Cerebellar cortex (tissue), 1 donor: ENCODE measurements at places on chromosomes 7 and 10.

DNA sequence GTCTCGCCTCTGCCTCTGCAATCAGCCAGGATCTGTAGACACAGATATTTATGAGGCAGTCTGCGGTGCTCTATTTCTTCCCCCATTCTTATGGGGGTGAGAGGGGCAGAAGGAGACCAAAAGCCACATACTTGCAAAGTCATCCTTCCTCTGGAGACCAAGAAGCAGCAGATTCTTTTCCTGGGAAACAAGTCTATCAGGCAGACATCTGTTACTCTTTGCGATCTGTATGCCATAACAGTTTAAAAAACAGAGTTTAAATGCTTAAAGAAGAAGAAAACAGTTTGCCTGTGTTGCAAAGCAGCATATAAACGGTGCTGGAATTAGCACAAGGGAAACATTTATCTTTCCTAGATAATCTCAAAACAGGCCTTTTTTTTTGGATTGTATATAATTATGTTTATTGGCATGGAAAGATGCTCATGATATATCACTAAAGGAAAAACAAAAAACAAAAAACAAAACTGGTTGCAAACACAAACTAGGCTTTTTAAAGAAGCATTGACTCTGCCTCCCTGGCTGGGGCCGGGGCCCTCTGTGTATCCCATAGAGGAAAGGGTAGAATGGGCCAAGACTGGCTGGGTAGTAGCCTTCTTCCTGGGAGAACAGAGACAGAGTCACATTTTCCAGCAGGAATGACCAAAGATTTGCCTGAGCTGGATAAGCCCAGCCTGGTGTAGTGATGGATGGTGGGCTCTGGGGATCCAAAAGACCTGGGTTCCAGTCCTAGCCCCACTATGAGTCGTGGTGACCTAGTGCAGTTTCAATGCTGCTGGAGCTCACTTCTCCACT lies 50.4 kb downstream of the RGS10 start:
- no peak for DNase-seq

GRCh38 chr7:151940048-151940811 lies 16.0 kb upstream of the GALNTL5 start:
- peak; percentile 10 for DNase-seq

DNA sequence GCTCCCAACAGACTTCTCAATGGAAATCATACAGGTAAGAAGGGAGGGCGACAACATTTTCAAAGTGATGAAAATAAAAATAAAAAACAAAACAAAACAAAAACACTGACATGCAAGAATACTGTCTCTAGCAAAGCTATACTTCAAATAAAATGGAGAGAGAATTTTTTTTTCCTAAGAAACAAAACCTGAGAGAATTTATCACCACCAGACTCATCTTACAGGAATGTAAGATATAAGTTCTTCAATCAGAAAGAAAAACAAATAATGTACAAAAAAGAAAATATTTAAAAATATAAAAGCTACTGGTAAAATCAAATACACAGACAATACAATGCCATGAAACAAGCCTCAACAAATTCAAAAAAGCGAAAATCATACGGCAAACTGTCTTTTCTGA lies 113.2 kb downstream of the NRBF2 start:
- DNase-seq, result no peak

- DNase-seq, result no peak
Measured at GRCh38 chr10:18222866-18223265, 82.6 kb downstream of the CACNB2 start.

GRCh38 chr10:120607710-120608703 lies 151.0 kb downstream of the PLPP4 start:
- DNase-seq, result no peak

GRCh38 chr7:71343039-71343438 lies 211.1 kb downstream of the GALNT17 start:
- no peak for DNase-seq

- peak; percentile 25 for DNase-seq
Measured at GRCh38 chr7:142866361-142867096, 11.7 kb downstream of the EPHB6 start.

GRCh38 chr10:51176976-51177695 lies 102.8 kb downstream of the PRKG1 start:
- no peak for DNase-seq

DNA sequence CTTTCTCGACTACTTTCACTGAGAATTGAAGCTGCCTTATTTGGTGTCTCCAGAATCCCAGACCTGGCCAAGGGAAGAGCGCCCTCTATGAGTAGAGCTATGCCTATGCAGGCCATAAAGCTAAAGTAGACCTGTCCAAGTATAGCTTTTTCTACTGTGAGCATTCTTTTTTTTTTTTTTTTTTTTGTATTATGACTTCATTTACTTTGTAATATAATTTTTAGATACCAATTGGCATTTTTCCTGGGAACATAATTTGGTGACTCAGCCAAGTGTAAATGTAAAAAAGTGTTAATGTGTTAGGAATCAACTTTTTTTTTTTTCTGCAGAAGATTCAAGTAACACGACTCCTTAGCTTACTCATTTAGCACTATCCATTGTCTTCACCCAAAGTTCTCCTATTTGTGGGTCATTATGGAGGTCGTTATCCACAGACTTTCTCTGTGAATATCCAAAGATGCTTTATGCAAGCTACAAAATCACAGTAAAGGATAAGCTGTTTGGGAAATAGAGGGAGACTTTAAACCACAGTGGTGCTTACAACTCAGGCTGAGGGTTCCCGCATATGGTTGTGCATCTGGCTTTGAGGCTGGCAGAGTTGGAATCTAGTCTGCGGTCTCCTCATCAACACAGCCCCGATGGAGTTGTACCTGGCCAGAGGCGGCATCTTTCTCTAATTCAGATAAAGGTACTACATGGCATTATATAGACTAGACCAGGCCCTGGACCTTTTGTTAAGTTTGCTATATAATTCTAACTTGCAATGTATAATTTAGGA lies 1040.2 kb upstream of the SORCS1 start:
- DNase-seq, result peak; percentile 11

DNA sequence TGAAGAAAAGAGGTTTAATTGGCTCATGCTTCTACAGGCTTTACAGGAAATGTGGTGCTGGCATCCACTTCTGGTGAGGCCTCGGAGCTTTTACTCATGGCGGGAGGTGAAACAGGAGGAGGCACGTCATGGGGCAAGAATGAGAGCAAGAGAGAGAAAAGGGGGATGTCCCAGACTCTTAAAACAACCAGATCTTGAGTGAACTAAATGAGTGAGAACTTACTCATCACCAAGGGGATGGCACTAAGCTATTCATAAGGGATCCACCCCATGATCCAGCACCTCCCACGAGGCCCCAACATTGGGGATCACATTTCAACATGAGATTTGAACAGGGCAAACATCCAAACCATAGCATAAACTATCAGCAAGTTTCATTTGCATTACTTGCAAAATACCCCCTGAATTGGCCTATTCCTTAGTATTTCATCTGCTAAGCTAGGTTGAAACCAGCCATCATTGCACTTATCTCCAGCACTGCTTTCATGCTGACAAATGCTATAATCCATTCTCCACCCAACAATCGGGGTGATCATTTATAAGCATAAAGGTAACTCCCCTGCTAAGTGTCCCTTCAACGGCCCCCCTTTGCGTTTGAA lies 179.0 kb downstream of the NOC3L start:
- no peak for DNase-seq

DNA sequence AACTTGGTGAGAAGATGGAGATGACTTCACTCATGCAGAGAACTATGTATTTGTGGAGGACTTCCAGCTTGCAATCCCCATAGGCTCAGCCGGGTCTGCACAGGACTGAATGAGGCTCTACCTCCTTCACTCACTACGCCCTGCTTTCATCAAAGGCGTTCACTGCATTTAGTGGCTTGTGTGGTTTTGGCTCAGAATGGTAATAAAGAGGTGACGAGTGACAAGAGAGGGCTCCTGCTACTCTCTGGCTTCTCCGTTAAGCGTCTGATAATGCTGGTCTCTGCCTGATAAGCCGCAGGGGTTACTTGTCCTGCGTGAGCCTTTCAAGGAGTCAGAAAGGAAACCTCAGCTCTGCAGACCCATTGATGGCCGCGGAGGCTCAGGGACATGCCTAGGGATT lies 343.4 kb downstream of the PRPF18 start:
- DNase-seq, result no peak

GRCh38 chr10:21368022-21368582 lies 157.4 kb downstream of the SKIDA1 start:
- DNase-seq, result no peak

DNA sequence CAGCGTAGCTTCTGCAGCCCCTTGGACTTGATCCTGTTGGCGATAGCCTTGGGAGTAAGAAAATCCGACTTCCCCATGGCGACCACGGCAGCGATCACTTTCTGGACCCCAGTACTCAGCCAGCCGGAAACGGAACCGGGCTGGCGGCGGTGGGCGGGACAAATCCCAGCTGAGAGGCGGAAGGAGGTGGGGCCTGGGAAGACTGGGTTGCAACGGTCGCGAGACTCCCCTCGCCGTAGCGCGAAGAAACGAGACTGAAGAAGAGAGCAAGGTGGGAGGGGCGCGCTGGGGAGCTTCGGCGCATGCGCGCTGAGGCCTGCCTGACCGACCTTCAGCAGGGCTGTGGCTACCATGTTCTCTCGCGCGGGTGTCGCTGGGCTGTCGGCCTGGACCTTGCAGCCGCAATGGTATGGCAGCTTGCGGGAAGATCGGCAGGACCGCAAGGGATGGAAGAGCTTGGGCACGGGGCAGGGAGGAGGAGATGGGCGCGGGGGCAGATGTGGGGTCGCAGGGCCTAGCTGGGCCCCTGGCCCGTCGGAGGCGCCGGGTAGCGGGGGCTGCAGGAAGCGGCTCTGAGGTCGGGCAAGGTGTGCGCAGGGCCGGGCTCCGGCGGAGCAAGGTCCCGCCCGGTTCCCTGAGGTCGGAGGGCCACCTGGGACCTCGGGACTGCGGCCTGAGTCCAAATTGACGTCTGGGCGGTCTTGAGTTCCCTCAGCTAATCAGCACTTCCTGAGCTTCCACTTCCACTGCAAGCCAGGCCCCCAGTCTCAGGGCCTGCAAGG lies at the start of the genes ATP5F1C and KIN:
Gene ATP5F1C, plus strand, starts transcription at position 321 of the 782 bp plus-strand sequence. Its CDS starts 31 bp downstream, at position 352.
Gene KIN, minus strand, starts transcription at position 137 of the 782 bp plus-strand sequence. Its CDS starts 60 bp downstream, at position 77.
- peak; percentile 98 for DNase-seq

- DNase-seq, result no peak
Measured at GRCh38 chr7:116363637-116364432, 135.7 kb upstream of the CAV2 start.

DNA sequence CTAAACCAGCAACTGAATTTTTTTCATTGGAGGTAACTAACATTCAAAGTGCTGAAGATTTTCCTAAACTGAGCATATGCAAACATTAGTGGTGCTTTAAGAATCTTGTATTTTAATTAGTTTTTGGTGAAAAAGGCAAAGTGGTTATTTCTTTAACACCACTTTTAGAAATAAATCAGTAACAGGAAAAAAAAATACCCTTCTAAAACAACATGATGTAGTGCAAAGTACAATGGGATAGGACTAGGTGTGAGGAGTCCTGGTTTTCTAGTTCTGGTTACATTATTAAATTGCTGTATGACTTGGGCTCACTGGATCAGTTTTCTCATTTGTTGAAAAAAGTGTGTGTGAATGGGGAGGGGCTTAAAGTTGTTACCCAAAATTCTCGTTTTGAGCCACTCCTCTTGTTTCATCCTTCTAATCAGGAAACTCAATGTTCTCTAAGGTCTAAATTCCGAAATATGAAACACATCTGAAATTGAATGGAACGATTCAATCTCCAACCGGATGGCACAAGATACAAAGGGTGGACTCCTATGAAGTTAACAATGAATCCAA lies 1.8 kb downstream of the WASL start:
- DNase-seq, result no peak

GRCh38 chr7:38773430-38773829 lies 135.6 kb downstream of the VPS41 start:
- DNase-seq, result no peak

- DNase-seq, result no peak
Measured at GRCh38 chr10:52900593-52900992, 128.0 kb upstream of the MBL2 start.

DNA sequence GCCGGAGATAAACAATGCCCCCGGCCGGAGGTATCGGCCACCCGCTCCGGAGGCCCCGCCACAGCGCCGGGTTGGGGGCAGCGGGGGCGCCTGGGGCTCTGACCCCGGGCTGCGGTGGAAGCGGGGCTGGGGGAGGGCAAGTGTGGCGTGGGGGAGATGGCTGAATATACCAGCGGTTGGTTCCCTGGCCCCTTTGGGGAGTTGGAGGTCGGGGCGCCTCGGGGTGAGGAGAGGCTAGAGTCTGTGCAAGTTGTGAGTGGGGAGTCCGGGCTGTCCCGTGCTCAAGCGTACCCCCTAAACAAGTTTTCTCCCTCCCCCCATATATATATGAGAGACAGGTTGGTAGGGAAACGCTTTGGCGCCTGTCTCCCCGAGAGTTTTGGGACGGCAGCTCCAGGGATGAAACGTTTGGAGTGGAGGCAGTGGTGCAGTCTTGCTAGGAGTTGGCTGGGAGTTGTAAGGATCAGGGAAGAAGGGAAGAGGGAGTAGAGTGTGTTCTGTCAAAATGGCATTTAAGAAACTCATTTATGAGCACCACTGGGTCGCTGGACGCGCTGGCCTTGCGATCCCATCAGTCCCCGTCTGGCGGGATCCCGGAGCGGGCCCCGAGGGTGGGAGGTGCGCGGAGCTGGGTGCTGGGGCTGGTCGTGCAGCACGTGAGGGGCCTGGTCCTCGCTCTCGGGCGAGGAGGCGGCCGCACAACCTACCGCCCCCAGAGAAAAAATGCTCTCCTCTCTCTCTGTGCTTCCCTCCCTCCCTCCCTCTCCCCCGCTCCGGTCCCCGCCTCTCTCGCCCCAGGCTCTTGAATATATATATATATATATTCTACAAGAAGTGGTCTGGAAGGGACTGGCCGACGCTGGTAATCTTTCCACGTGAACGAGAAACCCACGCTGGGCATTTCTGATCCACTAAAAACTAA lies 1.1 kb downstream of the TET1 start:
- DNase-seq, result peak; percentile 26

- no peak for DNase-seq
Measured at GRCh38 chr10:123800821-123801220, 90.8 kb downstream of the CPXM2 start.

DNA sequence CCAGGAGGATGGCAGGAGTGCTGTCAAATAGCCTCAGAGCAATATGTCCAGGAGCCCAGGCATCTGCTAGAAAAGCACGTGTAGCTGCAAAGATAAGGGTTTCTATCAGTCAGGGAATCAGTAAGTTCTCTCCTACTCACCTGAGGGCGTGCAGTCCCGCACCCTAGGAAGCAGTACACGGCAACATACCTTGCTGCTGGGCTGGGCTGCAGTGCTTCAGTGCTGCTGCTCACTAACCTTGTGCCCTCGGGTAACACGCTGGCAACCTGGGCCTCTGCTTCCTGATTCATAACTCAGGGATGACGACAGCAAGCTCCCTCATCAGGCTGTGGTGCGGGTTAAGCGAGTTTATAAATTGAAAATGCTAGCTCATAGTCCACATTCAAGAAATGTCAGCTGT lies 29.5 kb upstream of the CCNY start:
- no peak for DNase-seq

DNA sequence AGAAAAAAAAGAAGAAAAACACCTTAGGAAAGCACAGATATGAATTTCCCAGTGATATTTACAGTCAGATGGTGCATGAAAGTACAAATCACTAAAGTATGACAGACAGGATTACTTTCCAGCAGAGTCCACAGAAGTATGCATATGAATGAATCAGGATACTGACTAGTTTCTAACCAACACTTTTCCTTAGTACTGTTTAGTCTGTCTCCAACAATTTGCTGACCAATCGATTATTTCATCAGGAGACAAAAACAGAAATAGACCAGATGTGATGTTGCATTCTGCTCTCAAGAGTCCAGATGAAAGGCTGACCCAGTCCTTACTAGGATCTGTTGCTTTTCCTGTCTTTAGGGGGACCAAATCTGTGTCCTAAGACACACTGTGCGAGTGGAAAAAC lies 14.6 kb downstream of the SLC35B4 start:
- no peak for DNase-seq
